ENCODE measurements at places on chromosomes 2 and 18. TPM values are rescaled to one million over a fixed set of nuclear protein-coding genes. Genes with fewer than 3 reads are reported as not detected.

Gene NDC80
- total RNA-seq: 1.4 TPM

Gene SIX3
- total RNA-seq: not detected

Gene MLPH
- total RNA-seq: 6.0 TPM

Gene IL1R1
- total RNA-seq: 147 TPM

Gene CYBRD1
- total RNA-seq: 296 TPM

Gene DCDC2C
- not detected for total RNA-seq

Gene LINC00305
- not detected for total RNA-seq

GRCh38 chr2:99488539-99489062, 1.2 kb downstream of the REV1 start:
- no peak for DNase-seq

DNA sequence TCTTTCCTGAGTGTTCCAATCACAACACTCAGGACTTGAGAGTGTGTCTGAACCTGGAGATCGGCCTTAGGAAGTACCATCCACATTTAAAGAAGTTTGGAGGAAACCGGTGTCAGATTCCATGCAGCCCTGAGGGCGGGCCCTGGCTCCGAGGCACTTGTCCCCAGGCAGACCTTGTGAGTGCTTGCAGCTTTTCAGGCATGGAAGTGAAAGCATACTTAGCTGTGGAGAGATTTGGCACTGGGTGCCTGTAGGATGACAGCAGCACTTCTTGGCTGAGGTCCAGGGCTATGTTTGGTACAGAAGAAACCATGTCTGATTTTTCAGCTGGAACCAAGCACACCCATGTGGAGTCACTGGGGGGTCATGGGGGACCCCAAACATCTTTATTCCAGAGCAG, 230.8 kb downstream of the SEPTIN10 start:
- peak; percentile 84 for DNase-seq

DNA sequence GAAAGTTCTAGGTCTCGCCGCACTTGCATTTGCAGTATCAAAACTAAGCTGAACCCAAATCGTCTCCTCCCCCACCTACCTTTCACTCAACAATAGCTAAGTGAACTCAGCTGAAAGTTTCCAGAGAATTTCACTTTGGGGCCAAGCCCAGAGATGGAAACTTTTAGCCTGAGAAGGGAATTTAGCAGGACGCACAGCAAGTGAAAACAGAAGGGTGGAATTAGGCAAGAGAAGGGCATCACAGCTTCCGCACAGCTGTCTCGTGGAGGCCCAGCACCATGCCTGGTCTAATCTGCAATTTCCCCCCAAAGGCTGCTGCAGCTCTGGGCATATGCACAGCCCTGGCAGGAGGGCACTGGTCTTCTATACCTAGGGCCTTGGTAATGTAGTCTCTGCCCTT, 262.0 kb downstream of the TNS1 start:
- no peak for DNase-seq

GRCh38 chr2:121429119-121429903, 101.4 kb upstream of the RNU4ATAC start:
- no peak for DNase-seq

- DNase-seq: no peak
Observed at GRCh38 chr2:207141386-207141785, 24.4 kb downstream of the KLF7 start.

DNA sequence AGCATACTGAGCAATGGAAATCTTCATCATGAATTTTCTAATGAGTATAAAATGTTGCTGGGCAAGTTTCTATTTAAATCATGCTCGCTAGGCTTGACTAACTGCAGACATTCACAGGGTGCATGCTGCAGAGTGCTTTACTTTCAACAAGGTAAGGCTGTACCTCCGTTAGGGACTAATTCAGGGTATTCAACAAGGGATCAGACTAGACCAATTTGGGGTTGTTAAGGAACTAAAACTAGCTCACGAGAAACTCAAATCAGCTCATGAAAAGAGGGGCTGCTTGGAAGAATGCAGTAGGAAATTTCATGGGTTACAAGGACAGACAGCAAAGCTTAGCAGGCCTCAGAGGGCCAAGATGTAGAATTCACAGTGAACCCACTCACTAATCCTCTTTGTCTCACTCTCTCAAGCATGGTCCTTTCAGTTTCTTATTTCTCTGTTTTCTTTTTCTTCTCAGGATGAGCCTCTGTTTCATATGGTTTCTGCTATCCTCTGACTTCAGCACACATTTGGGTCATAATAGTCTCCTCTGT, 2.2 kb downstream of the MYO3B start:
- no peak for DNase-seq

DNA sequence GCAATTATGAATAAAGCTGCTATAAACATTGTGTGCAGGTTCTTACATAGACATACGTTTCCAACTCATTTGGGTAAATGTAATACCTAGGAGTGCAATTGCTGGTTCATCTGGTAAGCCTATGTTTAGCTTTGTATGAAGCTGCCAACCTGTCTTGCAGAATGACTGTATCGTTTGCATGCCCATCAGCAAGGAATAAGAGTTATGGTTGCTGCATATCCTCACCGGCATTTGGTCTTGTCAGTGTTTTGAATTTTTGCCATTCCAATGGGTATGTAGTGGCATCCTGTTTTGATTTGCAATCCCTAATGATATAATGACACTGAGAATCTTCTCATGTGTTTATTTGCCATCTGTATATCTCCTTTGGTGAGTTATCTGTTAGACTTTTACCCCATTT, 20.7 kb downstream of the CCDC150 start:
- no peak for DNase-seq

- no peak for DNase-seq
Observed at GRCh38 chr2:26235089-26235488, 9.3 kb downstream of the HADHA start.

- no peak for DNase-seq
Observed at GRCh38 chr2:229691631-229692030, 22.7 kb downstream of the DNER start.

DNA sequence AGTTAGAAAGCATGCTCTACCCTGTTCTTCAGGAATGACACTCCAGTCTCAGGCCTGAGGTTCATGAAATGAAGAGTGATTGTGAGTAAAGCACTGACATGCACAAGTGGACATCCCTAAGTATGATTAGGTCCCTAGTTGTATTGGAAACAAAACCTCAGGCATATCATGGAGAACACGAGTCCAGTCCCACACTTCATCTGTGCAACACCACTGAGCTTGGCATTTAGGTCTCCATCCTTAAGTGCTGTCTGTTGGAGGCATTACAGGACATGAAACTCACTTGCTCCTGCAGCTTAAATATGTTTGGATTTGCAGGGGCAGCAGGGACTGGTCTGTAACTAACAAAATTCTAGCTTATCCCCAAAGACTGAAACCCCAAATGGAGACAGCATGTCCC, 250.3 kb upstream of the KLHL29 start:
- DNase-seq: no peak

GRCh38 chr2:39069890-39070465, 50.9 kb downstream of the SOS1 start:
- no peak for DNase-seq

DNA sequence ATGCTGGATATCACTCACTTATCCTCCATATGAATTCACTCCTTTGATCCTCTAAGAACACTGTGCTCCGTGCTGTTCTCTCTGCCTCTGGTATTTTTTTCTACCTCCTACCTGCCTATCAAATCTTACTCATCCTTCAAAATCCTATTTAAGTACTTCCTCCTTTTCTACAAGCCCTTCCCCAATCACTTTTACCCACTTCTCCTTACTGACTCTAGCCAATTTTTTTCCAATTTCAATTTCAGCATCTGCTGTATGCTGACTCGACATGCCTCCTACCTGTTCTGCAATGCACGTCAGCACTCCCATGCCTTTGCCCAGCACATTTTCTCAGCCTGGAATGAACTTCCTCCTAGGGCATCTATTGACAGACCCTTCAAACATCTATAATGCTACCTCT, 37.3 kb upstream of the LNPK start:
- no peak for DNase-seq

- peak; percentile 69 for DNase-seq
Observed at GRCh38 chr2:127619877-127620705, 25.9 kb upstream of the GPR17 start.

DNA sequence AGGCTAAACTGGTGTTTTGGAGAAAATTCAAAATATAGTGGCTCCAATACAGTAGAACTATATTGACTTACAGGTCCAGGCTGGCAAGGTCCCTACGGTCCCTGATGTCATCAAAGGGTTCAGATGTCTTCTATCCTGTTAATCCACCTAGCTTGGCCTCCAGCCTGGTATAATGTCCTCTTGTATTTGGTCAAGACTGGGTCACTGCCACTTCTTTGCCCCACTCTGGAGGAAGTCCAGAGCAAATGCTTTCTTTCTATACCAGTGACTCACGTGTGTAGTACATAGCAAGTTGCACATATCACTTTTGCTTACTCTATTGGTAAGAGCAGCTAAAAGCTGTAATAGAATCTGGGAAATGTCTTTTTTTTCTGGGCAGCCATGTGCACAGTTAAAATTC, 80.8 kb downstream of the LCLAT1 start:
- DNase-seq: no peak

GRCh38 chr18:76487782-76488181, 7.3 kb downstream of the ZNF516 start:
- no peak for DNase-seq

DNA sequence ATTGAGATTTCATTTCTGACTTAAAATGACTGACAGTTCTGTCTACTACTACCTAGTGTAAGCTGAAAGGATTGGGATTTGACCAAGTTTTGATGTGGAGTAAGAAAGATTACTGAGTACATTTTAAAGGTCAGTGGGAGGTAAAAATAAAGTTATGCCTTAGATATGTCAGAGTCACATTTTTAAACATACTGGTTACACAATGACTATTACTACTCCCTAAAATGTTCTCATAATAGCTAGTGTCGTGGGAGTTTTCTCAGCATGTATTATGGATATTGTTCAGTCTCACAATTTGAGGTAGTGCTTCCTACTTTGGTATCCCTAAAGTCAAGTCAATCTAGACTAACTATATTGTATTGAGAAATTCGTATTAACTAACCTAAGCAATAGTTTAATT, 1092.5 kb downstream of the LRP1B start:
- DNase-seq: no peak

- DNase-seq: no peak
Observed at GRCh38 chr2:217407362-217407761, 547.5 kb upstream of the TNP1 start.

DNA sequence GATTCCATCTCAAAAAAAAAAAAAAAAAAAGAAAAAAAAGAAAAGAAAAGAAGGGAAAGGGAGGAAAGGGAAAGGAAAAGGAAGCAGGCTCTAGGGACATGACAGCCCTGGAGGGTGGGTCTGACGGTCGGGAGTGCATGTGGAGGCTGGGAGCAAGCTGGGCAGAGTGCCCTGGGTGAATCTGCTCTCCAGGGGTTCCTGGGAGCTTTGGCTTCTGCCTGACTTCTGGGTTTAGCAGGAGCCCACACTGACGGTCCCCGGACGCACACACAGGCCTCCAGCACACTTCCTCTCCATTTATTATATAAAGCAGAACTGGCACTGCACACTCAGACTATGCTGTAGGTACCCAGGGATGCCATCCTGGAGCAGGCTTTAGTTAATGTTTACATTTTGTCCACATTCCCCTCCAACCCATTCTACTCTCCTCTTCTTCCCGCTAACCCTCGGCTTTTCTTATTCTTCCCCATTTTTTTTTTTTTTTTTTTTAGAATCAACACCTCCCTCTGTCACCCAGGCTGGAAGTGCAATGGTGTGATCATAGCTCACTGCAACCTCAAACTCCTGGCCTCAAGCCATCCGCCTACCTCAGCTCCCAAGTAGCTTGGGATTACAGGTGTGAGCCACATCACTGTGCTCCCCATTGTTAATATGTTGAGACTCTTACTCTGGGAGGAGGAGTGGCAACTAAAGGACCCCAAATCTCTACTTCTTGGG, 151.1 kb upstream of the SLC1A4 start:
- peak; percentile 82 for DNase-seq

GRCh38 chr2:170145675-170146432, 32.1 kb upstream of the MYO3B start:
- no peak for DNase-seq

DNA sequence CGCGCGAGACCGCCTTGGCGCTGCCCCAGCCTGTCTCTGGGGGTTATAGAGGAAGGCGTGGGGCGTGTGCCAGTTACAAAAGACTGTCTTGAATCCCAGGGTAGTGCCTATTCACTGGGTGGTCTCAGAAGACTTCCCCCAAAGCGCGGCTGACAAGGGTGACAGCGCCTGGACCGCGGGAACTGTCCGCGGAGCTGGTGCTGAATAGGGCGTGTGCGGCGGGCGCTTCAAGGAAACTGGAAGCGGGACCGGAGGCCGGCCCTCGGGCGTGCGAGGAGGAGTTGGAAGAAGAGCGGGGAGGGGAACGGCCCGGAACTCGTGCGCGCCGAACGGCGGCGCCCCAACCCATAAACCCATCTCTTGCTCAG, 2.3 kb downstream of the EGR4 start:
- DNase-seq: peak; percentile 89

DNA sequence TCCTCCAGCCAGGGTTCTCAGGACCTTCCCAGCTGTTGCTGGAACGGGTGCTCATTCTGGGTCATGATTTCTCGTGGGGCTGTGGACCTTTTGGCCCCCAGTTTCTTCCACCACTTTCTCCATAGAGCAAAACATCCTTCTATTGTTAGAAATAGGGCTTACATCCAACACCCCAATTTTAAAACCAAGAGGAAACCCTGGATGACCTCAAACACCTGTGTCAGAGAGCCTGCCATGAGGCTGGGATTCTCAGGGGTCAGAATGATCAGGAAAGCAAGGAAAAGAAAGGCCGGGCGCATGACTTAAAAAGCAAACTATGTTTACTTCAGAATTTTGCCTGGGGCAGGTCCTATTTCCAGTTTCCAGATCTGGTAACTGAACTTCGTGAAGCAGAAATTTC, 307.9 kb upstream of the MEIS1 start:
- DNase-seq: no peak

- DNase-seq: no peak
Observed at GRCh38 chr2:13696601-13697000, 935.9 kb upstream of the LRATD1 start.

DNA sequence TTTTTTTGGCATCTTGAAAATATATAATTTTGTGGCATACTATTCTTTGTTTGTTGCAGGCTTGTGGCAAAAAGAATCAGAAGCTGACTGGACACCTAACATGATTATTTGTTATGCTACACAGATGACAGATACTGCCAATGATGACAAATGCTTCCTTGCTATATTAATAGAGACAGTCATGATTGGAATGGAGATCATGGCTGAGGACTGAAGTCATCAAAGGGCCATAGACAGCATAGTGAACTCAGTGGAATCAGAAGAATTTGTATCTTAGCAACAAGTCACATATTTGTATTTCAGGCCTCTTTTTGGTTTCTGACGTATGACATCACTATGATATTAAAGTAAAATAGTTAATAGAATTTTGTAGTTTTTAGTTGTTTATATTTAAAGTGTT, 1003.8 kb upstream of the DDX18 start:
- no peak for DNase-seq

- no peak for DNase-seq
Observed at GRCh38 chr2:58886009-58886408, 644.9 kb upstream of the FANCL start.

- DNase-seq: no peak
Observed at GRCh38 chr2:134260713-134261112, 6.8 kb downstream of the MGAT5 start.

DNA sequence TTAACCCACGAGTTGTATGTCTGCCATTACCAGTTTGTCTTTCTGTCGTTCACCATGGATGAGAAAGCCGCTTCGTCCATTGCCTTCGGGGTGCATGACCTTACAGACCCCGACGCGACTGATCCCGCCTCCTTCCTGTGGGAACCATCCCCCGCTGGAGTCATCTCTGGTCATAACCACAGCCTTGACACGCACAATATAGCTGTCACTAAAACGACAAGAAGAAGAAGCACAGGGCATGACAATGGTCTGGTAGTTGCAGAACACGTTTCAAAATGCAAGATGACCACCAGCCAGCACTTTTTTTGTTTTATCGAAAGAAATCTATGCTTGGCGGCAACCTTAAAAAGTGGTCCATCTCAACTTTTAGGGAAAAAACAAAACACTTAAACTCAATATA, 87.7 kb downstream of the SPRED2 start:
- DNase-seq: no peak

All from posterior vena cava (tissue), 2 donors.